ENCODE measurements at places on chromosomes 13 and 19.

DNA sequence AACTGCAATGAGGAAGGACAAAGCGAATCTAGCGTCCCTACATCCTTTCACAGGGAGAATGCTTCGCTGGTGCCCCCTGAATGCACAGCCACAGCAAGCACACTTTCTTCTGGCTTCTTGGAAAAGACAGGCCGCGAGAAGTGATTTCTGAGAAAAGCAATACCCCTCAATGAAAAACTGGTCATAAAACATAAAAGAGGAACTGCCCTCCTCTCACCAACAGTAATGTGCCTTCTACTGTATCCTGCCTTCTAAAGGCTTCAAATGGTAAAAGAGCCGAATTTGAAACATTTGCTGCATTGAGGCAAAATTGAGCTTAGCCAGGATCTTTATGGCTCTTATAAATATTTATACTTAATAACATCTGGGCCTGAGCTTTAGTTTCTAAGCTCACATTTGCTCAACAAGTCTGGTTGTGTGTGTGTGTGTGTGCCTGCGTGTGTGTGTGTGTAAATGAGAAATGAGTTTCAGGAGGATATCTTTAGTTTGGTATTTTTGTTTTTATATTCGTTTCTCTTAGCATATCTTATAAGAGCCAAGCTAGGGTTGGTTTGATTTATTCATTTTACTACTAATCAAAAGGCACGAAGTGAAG lies 246.1 kb upstream of the MAB21L1 start:
- DNase-seq, result no peak

- no peak for DNase-seq
Observed at GRCh38 chr19:24065865-24066604, 21.0 kb upstream of the ZNF254 start.

GRCh38 chr19:15256708-15257331 lies 24.6 kb upstream of the EPHX3 start:
- DNase-seq, result no peak

- no peak for DNase-seq
Observed at GRCh38 chr19:41352279-41352608, 1.5 kb downstream of the TGFB1 start.

DNA sequence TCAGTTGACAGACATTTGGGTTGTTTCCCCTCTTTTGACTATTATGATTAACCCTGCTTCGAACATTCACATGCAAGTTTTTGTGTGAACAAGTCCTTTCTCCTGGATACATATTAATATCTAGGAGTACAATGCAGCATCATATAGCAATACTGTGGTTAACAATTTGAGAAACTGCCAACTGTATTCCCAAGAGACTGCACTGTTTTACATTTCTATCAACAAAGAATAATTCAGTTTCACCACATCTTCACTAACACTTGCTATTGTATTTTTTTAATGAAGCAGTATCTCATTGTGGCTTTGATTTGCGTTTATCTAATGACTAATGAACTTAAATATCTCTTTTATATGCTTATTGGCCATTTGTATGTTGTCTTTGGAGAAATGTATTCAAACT lies 184.6 kb upstream of the NBEA start:
- no peak for DNase-seq

DNA sequence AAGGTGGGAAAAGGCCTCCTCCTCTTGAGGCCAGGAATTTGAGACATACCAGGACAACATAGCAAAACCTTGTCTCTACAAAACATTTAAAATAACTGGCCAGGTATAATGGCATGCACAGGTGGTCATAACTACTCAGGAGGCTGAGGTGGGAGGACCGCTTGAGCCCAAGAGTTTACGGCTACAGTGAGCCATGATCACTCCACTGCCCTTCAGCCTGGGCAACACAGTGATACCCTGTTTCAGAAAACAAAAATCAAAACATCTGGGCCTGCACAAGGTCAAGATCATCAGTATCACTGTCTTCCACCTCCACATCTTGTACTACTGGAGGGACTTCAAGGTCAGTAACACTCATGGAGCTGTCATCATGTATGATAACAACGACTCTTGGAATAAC lies 742.7 kb upstream of the GPC6 start:
- DNase-seq, result no peak

GRCh38 chr13:47672245-47673008 lies 328.6 kb downstream of the SUCLA2 start:
- no peak for DNase-seq

GRCh38 chr19:28334419-28334818 lies 878.5 kb downstream of the UQCRFS1 start:
- DNase-seq, result no peak

DNA sequence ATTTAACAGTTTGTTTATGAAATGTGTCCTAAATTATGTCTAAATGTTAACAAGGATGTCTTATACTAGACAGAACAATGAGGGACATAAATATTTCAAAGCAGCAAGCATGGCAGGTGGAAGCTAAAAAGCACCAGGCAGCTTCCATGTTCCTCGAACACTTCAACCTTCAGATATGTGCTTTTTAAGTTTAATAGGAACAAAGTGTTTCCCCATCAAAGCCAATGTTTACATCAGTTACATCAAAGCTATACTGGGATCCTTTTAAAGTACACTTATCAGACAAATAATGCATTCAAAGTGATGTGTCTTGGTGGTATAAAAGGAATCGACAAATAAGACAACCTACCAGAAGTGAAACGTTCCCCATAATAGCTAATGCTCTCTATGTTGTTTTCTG lies 2841.1 kb upstream of the PCDH20 start:
- no peak for DNase-seq

DNA sequence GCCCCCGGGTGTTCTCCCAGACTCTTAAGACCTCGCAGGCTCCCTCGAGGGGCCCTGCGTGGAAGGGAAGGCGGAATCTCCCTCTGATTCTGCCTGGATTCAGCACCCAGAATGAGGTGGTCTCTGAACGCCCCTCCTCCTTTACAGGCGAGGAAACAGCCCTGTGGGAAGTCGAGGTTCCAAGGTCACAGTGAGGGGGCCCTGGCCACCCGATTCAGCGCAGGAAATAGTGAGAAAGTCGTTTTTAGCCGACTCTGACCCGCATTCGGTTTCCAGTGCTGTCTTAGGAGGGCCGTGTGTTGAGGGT lies 1.1 kb downstream of the BSG start:
- no peak for DNase-seq

DNA sequence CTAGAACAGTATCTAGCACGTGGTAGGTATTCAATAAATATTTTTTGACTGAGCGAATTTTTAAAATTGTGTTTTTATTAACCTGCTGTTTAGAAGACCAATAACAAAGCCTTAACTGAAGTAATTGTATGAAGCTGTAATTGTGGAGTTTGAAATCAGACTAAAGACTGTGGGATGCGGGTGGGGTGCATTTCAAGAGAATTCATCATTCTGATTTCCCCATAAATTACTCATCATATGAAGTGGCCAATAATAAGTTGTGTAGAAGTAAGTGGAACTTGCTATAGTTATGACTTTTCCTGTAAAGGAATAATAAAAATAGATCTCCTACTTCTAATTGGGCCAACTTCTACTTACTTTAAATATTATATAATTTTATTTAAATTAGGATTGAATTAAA lies 449.3 kb downstream of the PCDH9 start:
- no peak for DNase-seq

GRCh38 chr19:49851456-49852259 lies 699 bp downstream of the PTOV1 start:
- DNase-seq, result peak; percentile 55

- DNase-seq, result no peak
Observed at GRCh38 chr19:56132316-56132822, 8.7 kb upstream of the ZNF444 start.

DNA sequence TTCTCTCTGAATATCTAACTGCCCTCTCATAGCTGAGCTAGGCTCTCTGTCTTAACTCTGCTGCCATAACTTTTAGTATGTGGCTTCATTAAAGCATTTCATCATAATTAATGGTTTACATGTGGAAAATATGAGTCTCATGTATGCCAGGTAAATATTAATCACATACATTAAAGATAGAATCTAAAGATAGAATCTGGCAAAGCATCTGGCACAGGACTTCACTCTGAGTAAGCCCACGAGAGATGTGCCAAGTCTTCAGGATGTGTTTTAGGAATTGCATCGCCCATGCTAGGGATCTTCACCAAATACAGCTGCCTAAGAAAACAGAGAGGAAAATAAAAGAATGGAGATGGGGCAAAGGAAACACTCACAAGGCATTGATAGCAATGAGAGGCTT lies 285.8 kb downstream of the DIAPH3 start:
- no peak for DNase-seq

DNA sequence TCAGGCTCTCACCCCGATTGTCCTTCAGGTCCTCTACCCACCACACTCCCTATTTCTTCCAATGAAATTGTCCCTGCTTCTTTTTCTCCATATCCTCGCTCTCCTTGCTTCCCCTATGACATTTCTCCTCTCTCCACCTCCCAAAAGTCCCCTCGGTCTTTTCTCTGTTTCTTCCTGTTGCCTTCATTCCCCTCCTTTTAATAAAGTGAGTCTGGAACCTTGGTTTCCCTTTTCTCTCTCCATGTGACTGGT lies 676 bp upstream of the ZNF574 start:
- no peak for DNase-seq

- no peak for DNase-seq
Observed at GRCh38 chr13:61144834-61145593, 270.6 kb downstream of the PCDH20 start.

DNA sequence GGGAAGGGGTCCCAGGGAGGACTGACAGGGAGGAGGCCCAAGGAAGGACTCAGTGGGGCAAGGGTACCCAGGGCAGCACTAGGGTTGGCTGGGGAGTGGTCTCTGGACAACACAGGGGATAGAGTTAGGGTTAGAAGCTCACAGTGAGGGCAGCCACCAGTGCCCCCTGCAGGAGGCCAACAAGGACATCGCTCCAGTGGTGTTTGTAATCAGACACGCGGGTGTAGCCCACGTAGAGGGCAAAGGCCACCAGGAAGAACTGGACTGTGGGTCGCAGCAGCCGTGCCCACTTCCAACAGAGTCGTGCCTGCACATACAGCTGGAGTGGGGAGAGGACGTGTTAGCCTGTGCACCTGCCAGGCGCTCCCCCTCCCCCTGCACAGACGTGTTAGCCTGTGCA lies 9.2 kb downstream of the PLPP2 start:
- no peak for DNase-seq

DNA sequence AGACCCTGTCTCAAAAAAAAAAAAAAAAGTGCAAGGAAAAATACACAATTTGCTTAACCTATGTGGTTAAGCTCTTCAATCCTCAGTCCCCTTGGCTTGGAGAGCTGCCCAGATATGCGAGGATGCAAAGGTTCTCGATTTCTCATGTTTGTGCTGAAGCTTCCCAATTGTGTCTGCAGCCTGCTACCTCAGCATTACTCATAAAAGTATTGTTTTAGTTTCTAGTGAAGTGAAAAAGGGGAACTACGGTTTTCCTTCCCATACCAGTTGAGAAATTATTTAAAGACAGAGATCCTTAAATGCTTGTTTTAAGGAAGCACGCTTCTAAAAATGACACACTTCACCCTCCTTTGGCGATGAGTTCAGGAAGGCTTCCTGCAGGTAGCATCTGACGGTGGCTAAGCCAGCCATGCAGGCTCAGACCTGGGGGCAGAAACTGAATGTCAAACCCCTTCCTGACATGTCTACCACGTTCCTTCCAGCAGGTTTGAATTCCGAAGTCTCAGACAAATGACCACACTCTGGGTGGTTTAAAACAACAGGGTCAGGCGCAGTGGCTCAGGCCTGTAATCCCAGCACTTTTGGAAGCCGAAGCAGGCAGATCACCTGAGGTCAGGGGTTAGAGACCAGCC lies 47.9 kb downstream of the RUBCNL start:
- no peak for DNase-seq

- no peak for DNase-seq
Observed at GRCh38 chr13:34322014-34322742, 504.2 kb downstream of the RFC3 start.

DNA sequence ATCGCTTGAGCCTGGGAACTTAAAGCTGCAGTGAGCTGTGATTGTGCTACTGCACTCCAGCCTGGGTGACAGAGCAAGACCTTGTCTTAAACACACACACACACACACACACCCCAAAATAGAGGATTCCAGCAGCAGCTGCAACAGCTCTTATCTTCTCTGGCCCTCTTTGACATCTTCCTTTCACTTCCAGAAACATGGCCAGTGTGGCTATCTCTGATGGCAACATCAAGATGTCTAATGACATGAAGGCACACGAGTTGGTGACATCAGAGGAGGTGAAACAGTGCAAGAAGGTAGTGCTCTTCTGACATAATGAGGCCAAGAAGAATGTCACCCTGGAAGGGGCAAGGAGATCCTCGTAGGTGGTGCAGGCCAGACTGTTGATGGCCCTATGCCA lies 81.2 kb downstream of the TM9SF2 start:
- DNase-seq, result no peak

DNA sequence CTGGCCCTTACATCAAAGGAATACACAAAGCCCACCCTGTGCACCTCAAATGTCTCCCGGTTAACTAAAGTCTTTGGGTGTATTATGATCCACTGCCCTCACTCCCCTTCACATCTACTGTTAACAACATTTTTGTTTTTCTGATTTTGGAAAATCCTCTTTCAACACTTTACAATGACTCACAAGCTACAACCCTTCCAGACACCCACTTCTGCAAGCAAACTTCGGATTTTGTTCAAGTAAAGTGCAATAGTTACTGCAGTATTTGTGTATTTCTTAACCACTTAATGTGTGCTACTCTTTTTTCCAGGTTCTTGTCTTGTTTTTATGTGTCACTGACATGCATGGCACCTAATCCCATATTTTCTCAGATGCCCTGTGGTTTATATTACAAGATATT lies 101.1 kb downstream of the EDNRB start:
- no peak for DNase-seq

DNA sequence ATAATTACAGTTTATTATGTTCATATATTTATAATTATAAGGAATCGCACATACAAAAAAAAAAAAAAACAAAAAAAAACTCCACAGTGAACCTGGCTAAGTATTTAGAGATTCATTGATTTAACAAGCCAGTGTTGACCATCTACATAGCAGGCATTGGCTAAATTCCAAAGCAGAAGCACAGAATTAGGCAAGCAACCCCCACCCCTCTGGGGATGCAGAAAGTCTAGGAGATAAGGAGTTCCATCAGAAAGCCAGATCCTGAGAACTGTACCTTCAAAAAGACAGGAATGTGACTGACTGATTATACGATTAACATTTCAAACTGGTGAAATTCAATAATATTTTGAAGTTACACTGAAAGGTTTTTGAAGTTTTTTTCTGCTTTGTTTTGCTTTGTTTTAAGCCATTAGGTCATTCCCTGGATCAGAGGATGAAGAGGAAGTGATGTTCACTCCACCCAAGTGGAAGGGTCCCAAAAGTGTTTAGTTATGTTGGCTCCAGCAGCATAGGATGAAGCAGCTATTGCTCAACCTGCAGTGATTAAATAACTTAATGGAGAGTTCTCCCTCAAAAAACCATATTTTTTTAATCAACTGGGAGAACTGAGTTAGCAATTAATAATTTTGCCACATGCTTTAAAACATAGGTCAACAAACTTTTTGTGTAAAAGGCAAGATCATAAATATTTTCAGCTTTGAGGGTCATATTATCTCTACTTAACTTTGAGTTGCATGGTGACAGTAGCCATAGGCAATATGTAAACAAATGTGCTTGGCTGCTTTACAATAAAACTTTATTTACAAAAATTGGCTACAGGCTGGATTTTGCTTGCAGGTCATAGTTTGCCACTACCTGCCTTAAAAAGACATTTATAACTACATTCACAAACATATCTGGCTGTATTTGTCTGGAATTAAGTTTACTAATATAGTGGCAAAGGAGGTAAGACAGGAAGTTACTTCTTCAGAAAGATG lies 49.6 kb downstream of the DOCK9 start:
- DNase-seq, result no peak
